ENCODE measurements at places on chromosomes 11 and 22.

GRCh38 chr11:80815752-80816453 lies 1375.1 kb upstream of the TENM4 start:
- DNase-seq, result peak; percentile 29

GRCh38 chr11:67317888-67318555 lies 14.7 kb downstream of the SSH3 start:
- no peak for DNase-seq

GRCh38 chr11:1532606-1533341 lies 39.3 kb downstream of the DUSP8 start:
- no peak for DNase-seq

- DNase-seq, result no peak
These were observed 16.0 kb downstream of the RBM7 start for GRCh38 chr11:114416441-114416961.

DNA sequence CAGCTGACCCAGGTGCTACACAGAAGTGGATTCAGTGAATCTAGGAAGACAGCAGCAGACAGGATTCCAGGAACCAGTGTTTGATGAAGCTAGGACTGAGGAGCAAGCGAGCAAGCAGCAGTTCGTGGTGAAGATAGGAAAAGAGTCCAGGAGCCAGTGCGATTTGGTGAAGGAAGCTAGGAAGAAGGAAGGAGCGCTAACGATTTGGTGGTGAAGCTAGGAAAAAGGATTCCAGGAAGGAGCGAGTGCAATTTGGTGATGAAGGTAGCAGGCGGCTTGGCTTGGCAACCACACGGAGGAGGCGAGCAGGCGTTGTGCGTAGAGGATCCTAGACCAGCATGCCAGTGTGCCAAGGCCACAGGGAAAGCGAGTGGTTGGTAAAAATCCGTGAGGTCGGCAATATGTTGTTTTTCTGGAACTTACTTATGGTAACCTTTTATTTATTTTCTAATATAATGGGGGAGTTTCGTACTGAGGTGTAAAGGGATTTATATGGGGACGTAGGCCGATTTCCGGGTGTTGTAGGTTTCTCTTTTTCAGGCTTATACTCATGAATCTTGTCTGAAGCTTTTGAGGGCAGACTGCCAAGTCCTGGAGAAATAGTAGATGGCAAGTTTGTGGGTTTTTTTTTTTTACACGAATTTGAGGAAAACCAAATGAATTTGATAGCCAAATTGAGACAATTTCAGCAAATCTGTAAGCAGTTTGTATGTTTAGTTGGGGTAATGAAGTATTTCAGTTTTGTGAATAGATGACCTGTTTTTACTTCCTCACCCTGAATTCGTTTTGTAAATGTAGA lies 1.7 kb downstream of the MALAT1 start:
- DNase-seq, result peak; percentile 72

DNA sequence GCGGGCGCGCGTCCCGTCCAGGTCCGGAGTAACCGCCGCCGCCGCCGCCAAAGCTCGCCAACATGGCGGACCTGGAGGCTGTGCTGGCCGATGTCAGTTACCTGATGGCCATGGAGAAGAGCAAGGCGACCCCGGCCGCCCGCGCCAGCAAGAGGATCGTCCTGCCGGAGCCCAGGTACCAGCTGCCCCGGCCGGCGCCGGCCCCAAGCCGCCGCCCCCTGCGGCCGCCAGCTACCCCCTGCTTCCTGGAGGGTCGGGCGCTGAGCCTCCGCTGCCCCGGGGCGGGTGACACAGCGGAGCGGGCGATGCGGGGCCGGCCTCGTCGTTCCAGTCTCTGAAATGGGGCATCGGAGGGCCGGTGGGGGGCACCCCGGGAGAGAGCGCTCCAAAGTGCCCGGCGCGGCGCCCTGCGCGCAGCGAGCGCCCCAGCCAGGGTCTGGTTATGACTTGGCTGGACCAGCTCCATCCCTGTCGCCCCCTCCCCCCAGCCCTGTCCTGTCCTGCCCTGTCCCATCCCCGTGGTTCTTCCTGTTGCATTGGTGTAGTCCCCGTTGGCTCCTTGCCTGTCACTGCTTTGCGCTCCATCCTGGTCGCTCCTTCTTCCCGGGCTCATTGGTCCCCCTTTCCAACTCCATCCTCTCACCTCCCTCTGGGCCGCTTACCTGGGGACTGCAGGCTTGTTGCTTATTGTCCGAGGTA lies 653 bp downstream of the GRK3 start:
- DNase-seq, result peak; percentile 39

DNA sequence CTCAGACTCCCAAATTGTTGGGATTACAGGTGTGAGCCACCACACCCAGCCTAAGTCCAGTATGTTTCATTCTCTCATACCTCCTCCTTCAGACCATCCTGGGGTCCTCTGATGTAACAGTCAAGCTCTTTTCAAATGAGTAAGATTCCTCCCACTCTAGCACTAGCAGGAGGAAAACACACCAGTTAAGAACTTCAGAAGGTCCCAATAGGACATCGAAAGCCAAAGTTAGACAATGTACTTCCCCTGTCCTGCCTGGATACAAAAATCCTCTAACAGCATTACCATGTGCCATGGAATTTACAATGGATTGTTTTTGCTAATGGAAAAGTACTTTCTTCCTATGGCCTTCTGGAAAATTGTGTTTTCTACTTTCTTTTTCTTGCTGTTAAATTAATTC lies 67.1 kb downstream of the CCDC34 start:
- no peak for DNase-seq

- DNase-seq, result no peak
These were observed 129.7 kb downstream of the SPATA19 start for GRCh38 chr11:133715602-133716001.

- no peak for DNase-seq
These were observed 616.3 kb downstream of the FAM181B start for GRCh38 chr11:82117362-82117761.

DNA sequence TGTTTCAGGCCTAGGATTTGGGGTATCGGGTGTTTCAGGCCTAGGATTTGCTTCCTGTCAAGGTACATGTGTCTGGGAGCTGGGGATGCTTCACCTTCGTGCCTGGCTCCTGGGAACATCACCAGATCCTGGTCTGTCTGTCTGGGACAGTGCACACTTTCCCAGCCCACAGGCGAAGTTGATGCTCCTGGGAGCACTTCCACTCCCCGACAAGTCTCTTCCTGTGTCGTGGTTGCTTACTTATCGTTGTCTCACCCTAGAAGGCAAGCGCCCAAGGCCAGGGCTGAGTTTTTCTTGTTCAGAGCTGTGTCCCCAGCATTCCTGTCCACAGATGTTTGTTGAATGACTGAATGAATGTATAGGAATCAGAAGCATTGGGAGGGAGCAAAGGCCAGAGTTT lies 71.5 kb downstream of the LINC01488 start:
- DNase-seq, result no peak

DNA sequence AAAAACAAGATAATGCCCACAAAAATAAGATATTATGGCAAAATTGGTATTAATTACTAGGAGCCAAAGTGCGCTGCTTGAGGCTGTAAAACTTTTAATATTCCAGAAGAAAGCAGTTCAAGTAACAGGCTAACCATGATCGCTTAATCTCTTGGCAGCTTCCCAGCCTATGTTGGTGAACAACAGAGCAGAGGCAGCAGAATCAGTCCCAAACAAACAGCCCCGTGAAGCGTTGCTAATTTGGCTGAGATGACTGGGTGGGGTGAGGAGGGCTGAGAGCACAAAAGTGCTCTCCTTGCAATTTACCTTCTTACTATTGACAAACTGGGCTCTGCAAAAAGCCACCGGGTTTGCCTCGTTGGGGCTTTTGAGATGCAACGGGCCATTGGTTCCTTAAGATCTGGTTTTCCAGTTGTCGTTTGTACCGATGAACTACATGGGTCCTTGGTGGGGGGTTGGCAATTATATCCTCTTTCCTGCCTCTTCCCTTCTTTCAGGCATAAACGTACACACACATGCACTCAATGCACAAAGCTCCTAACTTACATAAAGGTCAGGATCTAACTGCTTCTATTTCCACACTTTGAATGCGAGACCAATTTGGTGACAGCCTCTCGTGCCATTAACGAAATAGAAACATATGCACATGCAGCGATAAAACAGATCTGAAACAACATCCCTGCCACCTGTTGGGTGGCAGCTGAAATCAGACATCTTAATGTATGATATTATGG lies 407.6 kb upstream of the CADM1 start:
- DNase-seq, result no peak

DNA sequence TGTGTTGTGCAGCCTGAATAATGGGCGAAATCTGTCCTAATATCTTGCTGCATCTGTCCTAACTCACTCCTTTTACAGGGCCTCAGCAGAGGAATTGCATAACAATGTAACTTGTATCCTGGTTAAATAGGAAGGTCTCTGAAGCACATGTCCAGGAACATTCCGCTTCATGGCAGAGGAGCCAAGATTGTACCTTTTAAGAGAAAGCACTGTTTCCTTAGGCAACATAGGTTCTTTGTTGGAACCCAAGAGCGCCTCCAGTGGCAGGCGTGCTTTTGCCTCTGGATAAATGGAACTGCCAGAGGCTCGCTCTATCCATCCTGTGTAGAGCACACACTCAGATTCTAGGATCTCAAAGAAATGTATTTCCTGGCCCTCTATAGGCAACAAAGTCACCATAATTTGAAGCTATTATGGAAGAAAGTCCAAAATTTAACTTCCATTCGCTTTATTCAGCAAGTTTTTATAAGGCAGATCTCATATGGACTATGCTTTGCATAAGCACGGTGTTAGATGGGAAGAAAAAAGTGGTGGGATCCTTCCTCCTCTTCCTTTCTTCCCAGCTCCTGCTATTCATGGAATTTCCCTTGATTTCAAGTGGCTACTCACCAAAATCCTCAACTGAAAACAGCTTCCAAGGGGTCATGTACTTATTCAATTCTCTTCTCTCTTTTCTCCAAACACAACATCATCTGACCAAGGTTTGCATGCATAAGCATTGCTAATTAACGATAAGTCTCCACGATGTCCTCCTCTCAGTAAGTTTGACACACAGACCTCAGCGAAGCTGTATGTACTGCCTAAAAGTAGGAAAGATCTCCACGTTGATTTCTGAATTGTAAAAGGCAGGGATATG lies at the start of gene BLID:
TSS of gene BLID (minus strand) at position 692 of the 856 bp plus-strand sequence. CDS start at position 399, 293 bp downstream.
- DNase-seq, result no peak

GRCh38 chr11:5196731-5197130 lies 3.8 kb downstream of the OR51V1 start:
- DNase-seq, result no peak

- DNase-seq, result peak; percentile 6
These were observed 309.4 kb upstream of the ZC3H12C start for GRCh38 chr11:109783840-109784239.
